Myocyte (in vitro differentiated cells): ENCODE measurements at places on chromosomes 6 and 20.

GRCh38 chr6:73079978-73080377 lies 145.3 kb downstream of the KHDC1L start:
- DNase-seq, result no peak

DNA sequence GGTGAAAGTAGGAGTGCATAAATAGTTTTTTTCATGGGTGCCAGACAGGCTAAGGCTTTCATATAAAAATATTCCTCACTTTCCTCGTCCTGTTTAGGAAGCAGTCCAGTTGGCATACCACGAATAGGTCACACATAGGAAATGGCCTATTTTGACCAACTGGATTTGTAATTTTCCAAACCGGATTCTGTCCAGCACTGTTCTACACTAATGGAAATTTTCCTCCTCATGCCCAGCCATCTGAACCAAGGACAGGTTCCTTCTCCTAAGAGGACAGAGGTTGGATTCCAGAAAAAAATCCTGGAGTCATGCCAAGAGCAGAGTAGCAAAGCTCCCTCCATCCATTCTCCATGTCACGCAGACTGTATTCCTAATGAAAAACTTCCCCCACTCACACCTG lies 43.1 kb downstream of the PANK2 start:
- peak; percentile 34 for DNase-seq

DNA sequence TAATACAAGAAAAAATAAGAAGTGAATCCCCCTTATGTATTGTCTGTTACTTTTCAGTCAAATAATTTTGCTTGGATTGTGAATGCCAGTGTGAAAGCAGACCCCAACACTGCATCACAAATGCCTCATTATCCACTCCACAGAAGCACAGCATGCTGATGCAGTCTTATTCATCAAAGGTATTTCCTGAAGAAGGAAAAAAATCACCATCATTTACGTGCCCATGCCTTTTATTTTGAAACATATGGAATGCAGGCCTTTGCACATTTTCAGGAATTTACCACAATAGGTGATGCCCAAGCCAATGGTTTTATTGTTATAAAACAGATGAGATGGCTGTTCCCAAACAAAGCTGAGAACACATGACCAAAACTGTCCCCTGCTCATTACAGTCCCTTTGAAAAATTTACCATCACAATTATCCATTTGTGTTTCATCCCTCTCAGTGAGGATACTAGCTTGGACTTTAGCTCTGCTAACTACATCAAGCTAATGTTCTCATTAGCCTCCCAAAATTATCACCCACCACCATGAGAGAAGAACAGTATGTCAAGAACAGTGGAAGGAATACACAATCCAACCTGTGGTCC lies 180.6 kb upstream of the HTR1E start:
- no peak for DNase-seq

GRCh38 chr6:34816635-34817301 lies 24.9 kb downstream of the BLTP3A start:
- no peak for DNase-seq

- DNase-seq, result no peak
Measured at GRCh38 chr6:73264446-73264845, 1.4 kb upstream of the KHDC1 start.

- DNase-seq, result peak; percentile 22
Measured at GRCh38 chr6:7914991-7915789, 4.6 kb upstream of the TXNDC5 start.

- no peak for DNase-seq
Measured at GRCh38 chr20:25738198-25738597, 41.5 kb upstream of the ZNF337 start.

DNA sequence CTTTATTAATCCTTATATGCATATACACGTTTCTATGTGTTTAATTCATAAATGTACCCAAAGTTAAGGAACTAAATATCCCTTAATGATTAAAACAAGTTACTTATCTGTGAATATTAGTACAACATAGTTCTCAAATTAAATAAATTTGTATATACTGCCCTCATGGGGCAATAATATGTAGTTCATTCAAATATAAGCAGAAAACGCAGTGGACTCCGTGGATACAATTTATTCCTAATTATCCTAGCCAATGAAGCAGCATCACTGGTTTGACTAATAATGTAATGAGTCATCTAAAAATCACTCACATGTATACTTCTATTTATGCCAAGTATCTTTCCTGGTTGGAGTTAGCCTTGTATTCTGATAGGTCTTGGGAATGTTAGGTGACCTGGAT lies 111.6 kb downstream of the TBC1D32 start:
- peak; percentile 38 for DNase-seq

DNA sequence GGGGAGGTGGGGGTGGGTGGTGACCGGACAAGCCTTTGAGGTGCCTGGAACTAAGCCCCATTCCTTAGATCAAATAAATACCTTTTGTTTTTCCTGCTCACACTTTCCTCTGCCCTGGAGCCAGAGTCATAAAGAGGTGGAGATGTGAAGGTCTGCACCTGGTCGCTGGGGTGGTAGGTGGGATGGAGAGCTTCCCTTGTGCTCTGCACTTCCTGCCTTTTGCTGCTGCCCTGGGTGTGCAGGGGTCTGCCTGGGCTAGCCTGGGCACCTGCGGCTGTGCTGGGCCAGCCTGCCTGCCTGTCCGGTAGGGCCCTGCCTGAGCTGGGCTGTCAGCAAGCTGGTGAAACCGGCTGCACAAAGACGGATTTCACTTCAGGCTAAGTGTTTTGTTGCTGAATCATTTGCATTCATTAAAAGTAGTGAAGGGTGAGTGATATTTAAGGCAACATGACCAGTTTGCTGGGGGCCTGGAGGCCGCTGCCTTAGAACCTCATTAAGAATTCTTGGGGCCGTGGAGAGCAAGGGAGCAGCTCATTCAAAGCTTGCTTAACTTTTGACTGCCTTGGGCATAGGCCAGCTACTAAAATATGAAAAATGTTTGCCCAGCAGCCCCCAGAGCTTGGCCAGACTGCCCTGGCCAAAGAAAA lies 20.5 kb downstream of the PTK7 start:
- peak; percentile 83 for DNase-seq

DNA sequence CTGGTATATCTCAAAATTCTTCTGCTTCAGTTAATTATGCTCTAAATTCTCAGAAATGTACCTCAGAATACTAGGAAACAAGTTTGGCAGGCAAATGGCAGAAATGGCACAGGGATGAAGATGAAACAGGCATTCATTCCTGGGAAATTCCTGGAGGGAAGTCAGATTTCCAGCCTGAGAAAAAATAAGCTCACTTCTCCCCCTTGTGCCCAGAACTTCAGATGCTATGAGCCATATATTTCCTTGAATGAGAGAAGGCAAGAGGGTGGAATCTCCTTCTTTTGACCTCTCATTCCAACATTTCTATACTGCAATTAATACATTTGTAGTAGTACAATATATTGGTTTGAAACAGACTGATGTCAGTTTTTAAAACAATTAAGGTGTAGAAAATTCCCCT lies 22.8 kb downstream of the RGS17 start:
- peak; percentile 63 for DNase-seq

GRCh38 chr6:25223490-25223991 lies 55.6 kb upstream of the CARMIL1 start:
- peak; percentile 83 for DNase-seq

DNA sequence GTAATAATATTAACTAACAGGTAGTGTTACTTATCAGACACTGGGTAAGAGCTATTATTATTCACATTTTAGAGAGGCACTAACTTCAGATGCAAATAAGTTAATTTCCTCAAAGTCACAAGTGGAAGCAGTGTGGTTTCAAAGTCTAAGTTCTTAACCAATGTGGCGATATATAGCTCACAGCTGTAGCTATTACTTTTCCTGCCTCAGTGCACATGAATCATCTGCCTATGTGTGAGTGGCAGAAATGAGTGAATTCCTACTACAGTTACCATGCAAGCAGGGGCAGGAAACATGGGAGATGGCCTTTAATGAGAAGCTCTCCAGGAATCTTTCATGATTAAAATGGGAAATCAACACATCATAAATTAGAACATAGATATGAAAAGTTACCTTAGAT lies 126.2 kb upstream of the EYA4 start:
- DNase-seq, result peak; percentile 30

DNA sequence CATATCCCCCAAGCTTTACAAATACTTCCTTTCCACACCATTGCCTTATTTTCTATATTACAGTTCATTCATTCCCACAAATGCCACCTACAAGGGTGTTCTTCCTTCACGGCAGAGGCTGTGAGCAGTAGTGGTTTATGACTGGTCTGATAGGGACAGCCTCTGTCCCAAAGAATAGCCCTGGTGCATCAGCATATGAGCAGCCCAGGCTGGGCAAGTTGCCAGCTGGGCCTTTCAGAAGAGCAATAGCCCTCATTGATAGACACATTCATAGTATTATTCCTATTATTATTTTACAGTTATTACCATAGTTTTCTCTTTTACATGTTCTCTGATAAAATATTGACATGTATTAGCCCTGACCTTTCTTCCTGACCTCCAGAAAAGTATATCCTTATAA lies 149.9 kb downstream of the MMS22L start:
- peak; percentile 25 for DNase-seq

DNA sequence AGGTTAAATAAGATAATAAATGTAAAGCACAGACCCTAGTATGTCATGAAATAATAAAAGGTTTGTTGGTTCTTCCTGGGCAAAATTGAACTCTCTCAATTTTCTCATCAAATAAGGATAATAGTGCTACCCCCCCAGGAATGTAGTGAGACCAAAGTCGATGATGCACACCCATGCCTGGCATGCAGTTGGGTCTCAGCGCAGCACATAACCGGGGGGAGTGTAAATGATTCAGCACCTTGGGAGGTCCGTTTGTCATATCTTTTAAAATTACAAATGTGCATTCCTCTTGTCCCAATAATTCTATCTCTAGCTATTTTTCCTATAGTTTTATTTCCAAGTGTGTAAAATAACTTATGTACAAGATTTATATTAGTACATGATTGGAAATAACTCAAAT lies 31.3 kb upstream of the CCDC167 start:
- DNase-seq, result no peak

DNA sequence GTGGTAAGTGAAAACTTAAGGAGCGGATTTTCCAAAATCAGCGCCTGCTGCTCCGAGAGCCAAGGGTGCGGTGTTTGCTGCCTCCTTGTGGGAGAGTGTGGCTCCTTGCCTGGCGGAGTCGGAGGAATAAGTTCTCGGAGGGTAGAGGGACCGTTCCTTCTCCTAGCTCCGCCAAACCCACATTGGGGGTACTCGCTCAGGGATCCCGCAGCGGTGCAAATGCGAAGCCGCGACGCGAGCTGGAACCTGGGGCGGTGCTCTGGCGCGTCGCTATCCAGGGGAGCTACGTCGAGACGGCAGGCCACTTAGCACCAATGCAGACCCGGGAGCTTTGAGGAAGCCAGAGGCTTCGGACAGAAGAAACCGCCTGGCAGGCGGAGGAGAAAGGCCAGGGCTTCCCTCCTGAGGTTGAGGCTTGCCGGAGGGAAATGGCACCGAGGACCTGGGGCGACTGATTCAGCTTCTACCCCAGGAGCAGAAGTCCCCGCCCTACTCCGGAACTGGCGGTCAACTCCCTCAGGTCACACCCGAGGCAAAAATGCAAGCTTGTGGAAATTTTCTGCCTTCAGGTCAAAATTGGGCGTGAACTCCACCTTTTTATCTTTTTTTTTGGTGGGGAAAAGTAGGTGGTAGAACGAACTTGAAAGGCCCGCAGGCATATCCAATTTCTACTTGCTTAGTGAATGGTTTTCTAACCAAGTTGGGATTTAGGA lies 5.7 kb upstream of the DDX43 start:
- DNase-seq, result peak; percentile 69

DNA sequence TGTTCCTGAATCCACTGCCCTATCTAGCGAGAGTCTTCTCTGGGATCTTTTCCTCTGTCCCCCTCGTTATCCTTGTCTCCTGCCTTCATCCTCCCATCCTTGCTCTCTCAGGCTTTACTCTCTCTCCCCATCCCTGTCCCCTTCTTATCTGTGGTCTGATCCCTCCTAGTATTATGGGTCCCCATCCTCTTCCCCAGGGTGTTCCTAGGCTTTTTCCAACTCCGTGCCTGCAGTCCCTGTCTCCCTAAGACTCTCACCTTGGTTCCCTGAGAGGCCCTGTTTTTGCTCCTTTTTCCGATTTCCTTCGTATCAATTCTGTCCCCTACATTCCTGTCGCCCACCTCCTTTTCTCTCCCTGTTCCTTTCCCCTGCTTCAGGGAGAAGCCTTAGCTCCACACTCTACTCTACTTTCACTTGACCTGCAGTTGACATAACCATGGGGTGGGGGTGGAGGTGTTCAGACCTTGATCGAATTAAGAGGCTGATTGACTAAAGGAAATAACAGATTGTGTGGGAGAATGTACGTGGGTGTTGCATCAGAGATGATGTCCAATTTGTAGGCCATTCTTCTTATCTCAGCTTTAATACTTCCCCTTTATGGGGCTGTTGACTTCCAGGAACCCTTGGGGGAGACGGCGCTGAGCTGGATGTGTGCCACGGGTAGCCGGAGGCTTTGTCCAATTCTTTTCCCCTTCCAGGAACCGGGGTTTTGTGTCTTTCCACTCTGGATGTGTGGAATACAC lies 905 bp downstream of the PPARD start:
- DNase-seq, result no peak

- DNase-seq, result peak; percentile 65
Measured at GRCh38 chr20:54219751-54220426, 12.0 kb downstream of the PFDN4 start.

DNA sequence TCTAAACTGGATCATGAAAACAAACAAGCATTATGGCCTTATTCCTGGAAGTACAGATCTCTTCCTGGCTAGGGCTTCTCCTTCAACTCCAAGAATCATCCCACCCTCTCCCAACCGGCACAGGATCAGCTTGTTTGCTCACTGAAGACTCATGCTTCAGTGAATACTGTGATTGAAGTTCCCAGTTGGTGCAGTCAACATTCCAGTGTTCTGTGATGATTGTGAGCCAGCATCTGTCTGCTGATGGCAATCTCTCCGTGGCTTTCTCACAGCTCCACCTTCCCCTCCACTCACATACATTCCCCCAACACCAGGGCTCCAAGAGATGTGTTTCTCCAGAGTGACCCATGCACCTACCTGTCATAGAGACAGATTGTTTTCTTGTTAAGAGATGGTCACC lies 421.3 kb upstream of the BTBD3 start:
- peak; percentile 31 for DNase-seq

DNA sequence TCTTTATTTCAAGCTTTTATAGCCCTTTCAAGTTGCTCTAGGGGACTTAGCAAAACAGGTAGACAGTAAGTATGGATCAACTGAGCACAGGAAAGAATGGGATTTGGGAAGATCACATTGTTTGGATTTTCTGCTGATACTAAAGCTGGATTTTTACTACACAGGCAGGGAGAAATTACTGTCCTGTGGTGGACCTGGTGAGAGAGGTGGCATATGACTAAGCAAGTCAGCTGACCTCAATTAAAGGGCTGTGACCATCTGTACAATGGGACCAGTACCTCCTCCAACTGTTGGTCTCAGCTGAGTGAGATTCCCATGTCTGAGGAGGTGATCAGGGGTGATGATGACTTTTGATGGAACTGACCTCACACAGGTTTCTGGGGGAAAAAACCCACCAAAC lies 28.0 kb downstream of the RREB1 start:
- no peak for DNase-seq

DNA sequence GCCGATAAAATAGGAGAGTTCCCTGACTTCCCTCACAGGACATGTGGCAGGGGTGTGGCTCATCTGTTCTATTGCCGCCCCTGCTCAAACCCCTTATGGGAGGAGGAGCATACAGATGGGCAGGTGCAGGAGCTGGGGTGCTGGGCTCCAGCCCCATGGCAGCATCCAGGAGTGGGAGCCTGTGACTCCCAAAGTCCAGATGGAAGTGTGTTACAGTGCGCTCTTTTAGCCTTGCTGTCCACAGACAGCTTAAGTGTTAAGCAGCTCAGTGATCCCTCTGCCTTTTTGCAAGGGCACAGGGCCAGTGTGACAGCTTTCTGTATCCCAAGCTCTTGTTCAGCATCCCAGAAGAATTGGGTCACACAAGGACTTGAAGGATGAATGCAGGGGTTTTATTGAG lies 212.3 kb upstream of the MYLIP start:
- no peak for DNase-seq

GRCh38 chr20:34988191-34988540 lies 32.5 kb downstream of the MYH7B start:
- DNase-seq, result no peak
